ENCODE measurements at places on chromosomes 16 and 17. TPM values are rescaled to one million over a fixed set of nuclear protein-coding genes. Genes with fewer than 3 reads are reported as not detected.

Gene ELMO3
- polyA plus RNA-seq, result 35.1 TPM

Gene ESRP2
- 50.0 TPM for polyA plus RNA-seq

Gene VTN
- polyA plus RNA-seq, result 0.60 TPM

Gene SMIM5
- polyA plus RNA-seq, result 5.5 TPM

Gene SYCE1L
- 0.92 TPM for polyA plus RNA-seq

Gene DCXR
- polyA plus RNA-seq, result 147 TPM

Gene ZNF23
- polyA plus RNA-seq, result 5.4 TPM

Measured in sigmoid colon (tissue), 7 donors.